Left ventricle myocardium superior (tissue), 1 donor: ENCODE measurements at places on chromosomes 4 and X. TPM values are rescaled to one million over a fixed set of nuclear protein-coding genes. Genes with fewer than 3 reads are reported as not detected.
A peak's percentile ranks its signal among the peaks of the same experiment; 100 is the strongest.

DNA sequence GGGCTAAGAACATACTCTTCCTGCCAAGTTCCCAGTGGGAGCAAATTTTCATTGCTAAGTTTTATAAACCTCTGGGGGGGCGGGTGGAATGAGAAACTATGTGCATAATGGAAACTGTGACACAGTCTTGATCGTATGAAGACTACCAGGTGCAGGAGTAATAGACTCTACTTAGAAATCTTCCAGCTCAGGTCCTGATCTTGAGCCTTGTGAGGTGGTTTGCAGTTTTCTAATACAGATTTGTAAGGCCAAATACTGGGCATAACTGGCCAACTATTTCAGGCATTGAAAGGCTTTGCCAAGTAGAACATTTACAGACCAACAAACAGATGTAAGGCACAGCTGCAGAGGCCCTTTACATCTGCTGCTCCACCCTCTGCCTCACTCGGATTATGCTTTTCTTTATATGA is 89.7 kb upstream of the CBR4 start:
- no peak for DNase-seq

DNA sequence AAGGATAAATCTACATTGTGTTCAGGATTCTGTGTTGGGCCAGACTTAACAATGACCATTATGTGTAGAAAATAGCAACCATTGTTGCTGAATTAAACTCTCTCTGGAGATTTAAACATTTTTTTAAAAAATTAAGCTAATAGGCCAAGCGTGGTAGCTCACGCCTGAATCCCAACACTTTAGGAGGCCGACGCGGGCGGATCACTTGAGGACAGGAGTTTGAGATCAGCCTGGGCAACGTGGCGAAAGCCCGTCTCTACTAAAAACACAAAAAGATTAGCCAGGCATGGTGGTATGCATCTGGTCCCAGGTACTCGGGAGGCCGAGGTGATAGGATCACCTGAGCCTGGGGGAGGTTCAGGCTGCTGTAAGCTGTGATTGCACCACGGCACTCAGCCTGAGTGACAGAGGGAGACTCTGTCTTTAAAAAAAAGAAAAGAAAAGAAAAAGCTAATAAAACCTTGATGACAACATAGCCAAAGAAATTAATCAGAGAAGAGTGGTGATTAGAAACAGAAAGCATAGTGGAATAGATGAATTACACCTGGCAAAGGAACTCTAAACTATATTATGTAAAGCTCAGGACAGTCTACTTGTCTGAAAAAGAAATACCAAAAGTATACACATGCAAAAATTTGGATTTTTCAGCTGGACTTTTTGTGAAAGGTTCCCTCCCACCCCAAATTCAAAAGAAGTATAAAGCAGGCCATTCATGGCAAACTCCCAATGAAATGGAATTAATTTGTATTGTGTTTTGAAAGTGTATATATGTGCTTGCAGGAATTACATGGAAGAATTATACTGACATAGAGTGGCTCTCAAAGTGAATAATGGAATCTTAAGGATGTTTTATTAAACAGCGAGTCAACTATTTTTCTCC is 21.9 kb downstream of the PLS3 start:
- DNase-seq, result peak; percentile 29

SLC9B2 gene
- 3.3 TPM for total RNA-seq

- DNase-seq, result no peak
Observed at GRCh38 chr4:45215976-45216542, 489.7 kb upstream of the GNPDA2 start.

DNA sequence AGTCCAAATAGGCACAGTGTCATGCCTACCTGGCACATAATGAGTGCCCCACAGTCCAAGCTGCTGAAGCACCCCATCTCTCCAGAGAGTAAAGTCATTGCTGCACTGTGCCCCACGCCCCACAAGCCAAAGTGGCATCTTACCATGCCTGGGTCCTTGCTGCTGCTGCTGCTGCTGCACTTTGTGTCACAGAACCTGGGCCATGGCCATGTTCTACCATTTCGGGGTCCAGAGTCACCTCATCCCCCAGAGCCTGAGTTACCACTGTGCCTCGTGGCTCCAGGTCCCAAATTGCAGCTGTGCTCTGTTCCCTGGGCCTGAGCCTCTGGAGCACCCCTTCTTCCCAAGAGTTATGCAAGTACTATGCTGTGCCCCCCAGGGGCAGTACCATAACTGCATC is 40.5 kb downstream of the SLC10A7 start:
- DNase-seq, result no peak

DNA sequence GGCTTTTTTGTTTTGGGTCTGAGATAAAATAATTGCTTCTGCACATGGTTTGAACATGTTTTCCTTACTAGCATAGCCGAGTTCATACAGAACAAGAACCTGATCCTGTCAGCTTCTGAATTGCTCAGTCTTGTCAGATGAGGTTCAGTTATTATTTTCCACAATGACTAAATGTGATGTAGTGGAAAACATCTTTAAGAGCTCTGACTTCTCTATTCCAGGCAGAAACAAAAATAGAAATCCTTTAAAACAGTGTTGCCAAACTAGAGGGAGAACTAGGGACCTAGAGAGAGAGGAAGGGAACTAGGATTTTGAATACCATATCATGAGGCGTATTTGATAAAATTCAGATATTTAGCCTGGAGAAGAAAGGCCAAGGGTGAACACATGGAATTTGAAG is 2.0 kb downstream of the ATP6AP2 start:
- DNase-seq, result no peak

- peak; percentile 48 for DNase-seq
Observed at GRCh38 chrX:71143508-71143907, 1.1 kb upstream of the NLGN3 start.

FAM47A gene
- total RNA-seq, result not detected

DNA sequence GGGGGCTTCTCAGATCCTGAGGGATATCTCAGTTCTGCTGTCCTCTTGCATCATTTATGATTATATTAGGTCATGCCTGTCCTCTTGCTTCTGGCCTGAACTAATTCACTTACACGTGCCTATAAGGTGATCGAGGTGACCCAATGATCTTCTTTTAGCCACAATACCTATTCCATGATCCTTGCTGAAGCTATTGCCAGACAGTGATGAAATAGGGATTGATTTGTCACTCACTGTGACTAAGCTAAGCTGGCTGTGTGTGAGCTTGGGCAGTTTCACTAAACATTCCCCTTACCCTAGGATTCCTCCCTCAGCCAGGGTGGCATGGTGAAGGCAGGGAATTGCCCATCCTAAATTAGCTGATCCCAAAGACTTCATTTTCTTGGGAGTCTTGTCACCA is 19.0 kb downstream of the HADH start:
- no peak for DNase-seq

- no peak for DNase-seq
Observed at GRCh38 chr4:61079976-61080375, 120.2 kb upstream of the ADGRL3 start.

ZNF41 gene
- total RNA-seq, result 12.8 TPM

RPL36A gene
- total RNA-seq, result 58.4 TPM

- DNase-seq, result no peak
Observed at GRCh38 chr4:112075906-112076305, 69.3 kb upstream of the FAM241A start.

- DNase-seq, result no peak
Observed at GRCh38 chrX:9282325-9282724, 182.5 kb upstream of the TBL1X start.

GRCh38 chrX:55787063-55787462 is 69.5 kb downstream of the RRAGB start:
- DNase-seq, result no peak

GLRA2 gene
- total RNA-seq, result not detected

DNA sequence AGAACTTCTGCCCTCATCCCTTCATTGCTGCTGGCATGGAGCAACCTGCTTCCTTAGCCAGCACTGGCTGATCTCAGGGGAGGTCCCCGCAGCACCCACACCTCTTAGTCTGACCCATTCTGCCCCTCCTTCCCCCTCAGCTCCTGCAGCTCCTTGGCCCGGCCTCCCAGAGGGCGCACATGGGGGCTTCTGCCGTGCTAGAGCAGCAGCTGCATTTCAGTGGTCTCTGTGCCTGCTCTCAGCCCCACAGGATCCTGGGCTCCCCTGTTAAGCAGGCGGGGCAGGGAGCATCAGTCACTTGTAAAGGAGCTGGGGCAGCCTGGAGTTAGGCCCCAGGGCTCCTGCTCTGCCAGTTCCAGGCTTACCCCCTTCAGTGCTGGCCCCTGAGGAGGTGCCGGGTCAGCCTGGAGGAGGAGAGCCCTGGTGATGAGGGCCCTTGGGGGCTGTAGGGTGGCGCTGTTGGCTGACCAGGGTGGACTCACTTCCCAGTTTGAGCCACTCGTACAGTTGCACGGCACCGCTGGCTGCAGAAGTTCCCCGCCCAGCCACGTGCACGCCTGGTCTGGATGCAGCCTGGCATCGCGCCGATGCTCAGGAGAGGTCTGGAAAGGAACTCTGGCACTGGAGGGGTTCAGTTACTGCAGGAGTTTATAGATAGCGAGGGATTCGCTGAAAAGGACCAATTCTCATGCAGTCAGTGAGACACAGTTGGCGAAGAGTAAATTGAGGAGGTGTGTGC is 85.1 kb upstream of the PSAPL1 start:
- peak; percentile 48 for DNase-seq
